Activated effector memory CD4-positive, alpha-beta T cell treated with anti-CD3 and anti-CD28 coated beads, Interleukin-2, amount 50 U/mL, for 16 hours (primary cell): ENCODE measurements at places on chromosomes 3 and 15.
A peak's percentile ranks its signal among the peaks of the same experiment; 100 is the strongest.

DNA sequence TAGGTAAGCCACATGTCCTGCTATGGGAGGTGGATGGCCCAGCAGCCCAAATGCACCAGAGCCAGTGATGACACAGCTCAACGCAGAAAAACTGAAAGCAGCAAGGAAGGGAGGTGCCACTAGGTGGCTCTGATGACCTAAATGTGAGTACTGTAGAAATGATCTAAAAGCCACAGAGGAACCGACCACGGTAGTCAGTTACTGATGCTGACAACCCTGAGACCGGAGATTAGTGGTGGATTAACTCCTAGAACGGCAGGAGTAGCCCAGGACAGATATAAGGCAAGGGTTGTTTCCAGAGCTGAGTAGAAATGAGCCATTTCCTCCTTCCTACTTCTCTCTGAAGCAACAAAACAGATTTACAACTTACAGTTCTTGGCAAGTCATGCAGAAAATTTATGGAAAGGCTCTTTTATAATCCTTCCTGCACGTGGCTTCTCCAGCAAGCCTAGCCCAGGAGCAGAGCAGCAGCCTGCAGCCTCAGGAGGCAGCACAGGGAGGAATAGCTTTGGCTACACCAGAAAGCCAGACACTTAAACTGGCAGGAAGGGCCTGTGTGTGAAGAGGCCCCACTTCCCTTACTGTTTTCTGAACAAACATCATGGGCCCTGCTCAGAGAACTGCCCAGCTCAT lies 13.1 kb downstream of the FBXL22 start:
- DNase-seq = peak; percentile 89

DNA sequence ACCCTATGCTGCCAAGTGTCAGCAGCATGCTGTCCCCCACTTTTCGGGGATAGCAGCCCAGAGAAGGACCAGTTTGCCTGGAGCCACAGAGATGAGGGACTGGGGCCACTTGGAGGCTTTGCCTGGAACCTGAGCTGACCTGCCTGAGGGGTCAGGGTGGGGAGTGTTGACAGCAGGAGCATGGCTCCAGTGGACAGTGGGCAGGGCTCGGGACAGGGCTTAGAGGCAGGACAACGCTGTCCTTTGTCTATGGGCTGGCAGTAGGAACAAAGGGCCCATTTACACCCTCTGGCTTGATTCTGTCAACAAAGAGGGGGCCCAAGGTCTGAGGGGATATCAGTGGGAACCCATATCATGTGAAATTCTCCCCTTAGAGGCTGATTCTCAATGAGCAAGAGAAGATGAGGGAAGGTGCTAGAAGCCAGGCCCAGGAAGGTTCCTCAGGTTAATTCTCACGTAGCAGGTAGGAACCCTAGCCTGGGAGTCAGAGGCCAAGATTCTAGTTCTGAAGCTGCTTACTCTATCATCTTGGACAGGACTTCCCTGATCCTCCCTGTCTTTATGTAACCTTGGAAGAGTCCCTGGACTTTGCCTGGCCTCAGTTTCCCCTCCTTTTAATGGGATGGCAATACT lies 29.7 kb upstream of the HHATL start:
- DNase-seq = peak; percentile 53

DNA sequence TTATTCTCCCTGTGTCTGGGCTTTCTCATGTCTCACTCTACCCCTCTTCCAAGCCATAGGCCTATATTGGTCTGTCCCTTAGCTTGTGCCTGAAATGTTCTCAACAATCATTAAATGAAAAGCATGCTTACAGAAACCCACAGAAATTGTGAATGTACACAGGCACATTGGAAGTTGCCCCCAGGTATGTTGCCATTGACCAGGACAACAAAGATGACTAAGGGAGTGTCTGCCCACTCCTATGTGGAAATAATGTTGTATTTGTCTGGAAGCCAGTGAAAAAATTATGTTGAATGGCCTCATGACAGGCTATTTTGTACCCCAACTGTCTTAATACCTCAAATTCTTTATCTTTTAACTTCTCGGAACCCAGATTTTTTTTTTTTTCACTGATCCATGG lies 102.0 kb downstream of the TPRG1 start:
- no peak for DNase-seq

GRCh38 chr15:72962054-72962702 lies 90.1 kb upstream of the NEO1 start:
- no peak for DNase-seq

DNA sequence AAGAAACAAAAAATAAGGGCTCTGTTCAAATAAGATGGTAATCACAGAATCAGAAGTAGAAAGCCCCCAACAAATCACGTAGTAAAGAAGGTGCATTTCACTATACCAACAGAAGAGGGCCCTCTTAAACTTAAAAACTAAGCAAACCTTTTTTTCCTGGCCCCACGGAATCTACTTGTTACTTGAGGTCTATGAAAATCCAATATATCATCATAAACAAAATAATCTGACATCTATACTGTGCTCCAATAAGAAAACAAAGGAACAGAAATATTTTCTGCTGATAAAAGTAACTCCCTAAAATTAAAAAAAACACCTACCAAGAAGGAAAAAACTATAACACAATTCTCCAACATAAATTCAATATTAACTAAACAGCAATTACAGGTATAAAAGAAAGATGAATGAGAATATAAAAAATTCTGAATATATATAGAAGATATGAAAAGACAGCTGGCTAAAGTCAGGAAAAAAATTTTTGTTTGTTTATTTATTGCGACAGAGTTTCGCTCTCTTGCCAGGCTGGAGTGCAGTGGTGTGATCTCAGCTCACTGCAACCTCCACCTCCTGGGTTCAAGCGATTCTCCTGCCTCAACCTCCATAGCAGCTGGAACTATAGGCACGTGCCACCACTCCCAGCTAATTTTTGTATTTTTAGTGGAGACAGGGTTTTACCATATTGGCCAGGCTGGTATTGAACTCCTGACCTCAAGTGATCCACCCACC lies 81.8 kb downstream of the CLASP2 start:
- DNase-seq = no peak

DNA sequence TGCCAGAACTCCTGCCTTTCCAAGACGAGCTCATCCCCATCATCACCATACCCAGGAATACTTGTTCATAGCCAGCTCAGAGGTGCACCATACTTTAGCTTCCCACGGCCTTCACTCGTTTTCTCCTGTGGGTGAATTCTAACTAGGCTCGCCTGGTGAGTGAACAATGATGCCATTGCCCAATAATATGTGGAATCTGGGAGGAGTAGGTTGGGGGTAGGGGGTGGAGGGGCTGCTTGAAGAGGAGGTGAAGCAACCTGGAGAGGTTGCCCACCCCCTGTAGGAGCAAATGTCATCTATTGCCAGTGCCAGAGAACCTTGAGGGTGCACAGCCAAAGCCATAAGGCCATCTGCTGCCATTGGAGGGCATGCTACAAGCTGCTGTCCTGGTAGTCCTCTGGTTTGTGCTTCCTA lies 592 bp upstream of the ZNF445 start:
- DNase-seq = no peak

- no peak for DNase-seq
Measured at GRCh38 chr3:30496066-30496966, 110.1 kb upstream of the TGFBR2 start.

- DNase-seq = no peak
Measured at GRCh38 chr3:187963677-187964385, 190.1 kb upstream of the LPP start.

DNA sequence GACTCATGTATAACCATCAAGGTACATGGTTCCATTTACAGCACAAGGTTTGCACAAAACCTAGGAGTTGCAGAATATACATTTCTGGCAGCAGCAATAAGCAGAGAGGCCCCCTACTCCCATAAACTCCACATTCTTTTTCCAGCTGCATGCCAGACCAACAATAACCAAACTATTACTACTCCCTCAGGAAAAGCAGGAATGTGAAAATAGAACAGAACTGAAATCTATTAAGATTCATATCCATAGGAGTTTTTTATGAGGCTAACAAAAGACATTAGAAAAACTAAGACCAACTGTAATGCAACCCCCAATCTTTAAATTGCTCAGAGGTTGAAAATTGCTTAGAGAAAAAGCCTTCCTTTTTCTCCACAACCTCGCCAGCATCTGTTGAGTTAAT lies 27.6 kb upstream of the TOP2B start:
- DNase-seq = no peak

DNA sequence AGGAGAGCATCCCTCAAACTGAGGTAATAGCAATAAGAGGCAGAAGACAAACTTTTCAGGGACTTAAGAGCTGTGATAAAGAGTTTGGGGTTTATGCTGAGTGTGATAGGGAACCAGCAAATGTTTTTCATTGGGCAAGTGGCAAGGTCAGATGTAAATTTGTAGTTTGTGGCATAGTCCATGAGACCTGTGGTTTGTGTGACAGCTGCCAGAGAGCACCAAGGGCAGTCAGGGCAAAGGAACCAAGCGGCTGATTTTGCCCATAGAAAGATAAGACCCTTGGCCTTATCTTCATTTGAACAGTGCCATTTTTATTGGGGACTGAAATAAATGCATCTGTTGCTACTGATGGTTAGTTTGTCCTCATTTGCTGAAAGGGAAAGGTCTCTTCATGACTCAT lies 220.3 kb downstream of the LRRN1 start:
- DNase-seq = no peak

GRCh38 chr15:62444104-62445022 lies 279.3 kb upstream of the C2CD4B start:
- DNase-seq = no peak

DNA sequence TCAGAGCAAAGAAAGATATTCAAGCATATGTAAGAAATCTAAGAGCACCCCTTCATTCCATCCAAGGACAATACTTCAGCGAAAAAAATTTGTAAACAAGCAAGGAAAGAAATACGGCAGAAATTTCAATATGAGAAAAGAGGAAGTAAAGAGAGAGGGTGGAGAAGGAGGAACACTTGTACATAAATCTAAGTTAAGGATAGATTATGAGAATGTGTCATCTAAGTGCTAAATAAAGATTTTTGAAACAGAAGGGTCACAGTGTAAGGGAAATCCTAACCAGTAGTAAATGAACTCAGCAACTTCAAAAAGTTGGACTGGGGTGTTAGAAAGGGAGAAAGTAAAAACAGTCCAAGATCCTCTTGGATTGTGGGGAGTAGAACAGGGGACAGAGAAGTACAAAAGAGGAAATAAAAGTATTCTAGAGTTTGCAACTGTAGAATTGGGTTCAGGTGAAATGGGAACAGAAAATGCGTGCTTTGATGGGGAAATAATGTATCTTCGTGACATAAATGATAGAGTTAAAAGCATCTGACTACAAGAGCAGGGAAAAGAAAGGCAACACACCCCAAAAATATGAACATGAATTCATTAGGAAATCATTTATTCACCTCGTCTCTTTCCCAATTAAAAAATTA lies 68.5 kb upstream of the ATP13A5 start:
- no peak for DNase-seq

DNA sequence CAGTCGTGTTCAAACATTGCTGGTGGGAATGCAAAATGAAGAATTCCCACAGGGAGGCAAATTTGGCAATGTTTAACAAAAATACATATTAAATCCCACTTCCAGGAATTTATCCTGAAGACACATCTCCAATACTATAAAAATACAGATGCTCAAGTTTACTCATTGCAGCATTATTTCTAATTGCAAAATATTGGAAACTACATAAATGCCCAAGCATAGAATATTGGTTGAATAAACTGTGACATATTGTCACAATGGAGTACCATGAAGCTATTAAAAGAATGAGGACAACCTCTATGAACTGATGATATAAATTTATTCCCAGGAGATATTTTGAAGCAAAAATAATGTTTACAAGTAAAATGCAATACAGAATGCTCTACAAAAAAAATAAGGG lies 49.7 kb upstream of the UBE2E2 start:
- DNase-seq = no peak

GRCh38 chr3:71649757-71650156 lies 66.2 kb upstream of the FOXP1 start:
- DNase-seq = no peak

DNA sequence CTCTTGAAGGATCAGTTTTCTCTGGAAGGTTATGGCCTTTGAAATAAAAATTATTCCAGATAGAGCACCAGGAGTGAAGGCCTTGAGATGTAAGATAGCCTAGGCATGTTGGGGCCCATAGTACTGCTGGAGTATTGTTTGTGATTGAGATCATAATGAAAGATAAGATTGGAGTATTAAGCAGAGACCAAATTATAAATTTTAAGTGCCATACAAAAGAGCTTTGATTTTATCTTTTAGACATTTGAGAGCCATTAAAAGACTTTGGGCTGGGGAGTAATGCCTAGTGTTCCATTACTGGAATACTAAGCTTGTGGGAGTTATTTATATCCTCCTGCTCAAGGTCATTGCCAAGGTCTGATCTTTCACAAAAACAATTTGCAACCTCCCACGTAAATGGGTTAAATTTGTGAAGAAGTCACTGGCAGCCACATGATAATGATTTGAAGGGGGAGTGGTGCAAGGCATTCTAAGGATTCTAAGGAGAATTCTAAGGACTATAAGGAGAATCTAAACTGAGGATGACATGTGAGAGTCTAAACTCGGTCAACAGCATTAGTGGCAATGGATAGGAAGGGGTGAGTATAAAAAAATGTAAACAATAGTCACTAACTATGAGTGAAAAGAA lies 12.8 kb downstream of the ELL3 start:
- DNase-seq = no peak

DNA sequence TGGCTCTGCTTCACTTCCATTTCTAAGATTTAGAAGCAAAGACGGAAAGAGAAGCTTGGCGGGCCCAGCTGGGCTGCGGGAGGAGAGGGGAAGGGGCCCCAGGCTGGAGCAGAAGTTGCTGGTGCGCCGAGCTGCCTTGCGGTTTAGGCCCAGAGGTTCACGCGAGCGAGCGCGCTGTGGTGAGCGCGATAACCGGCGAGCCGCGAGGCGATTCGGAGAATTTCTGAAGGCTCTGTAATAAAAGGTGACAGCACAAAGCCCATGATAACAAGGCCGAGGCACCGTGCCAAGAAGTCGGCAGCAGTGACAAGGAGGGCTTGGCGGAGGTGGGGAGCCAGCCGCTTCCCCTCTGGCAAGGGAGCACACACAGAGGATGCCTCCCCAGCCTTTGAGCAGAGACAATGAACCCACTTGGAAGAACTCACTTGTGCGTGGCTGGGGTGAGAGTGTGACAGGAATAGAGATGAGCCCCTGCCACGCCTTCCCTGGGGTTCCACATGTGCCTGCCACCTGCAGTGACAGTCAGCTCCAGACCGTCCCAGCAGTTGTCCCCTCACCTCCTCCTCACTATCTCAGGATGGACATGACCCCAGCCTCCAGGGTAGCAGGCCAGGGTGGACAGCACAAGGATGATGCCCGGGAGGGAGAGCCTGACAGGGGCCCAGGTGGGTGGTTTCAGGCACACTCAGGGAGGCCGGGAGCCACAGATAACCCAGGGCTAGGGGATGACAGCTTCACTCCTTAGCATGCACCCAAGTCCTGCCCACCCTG lies 315.2 kb downstream of the UACA start:
- peak; percentile 71 for DNase-seq

- no peak for DNase-seq
Measured at GRCh38 chr3:8652324-8652987, 7.9 kb upstream of the SSUH2 start.

GRCh38 chr15:90497912-90498311 lies 31.8 kb upstream of the CRTC3 start:
- DNase-seq = no peak

- no peak for DNase-seq
Measured at GRCh38 chr3:69292959-69293574, 92.8 kb downstream of the FRMD4B start.

- no peak for DNase-seq
Measured at GRCh38 chr3:146653978-146654377, 48.8 kb upstream of the PLSCR5 start.

- no peak for DNase-seq
Measured at GRCh38 chr3:96416549-96417255, 397.7 kb upstream of the EPHA6 start.
